ENCODE measurements at places on chromosomes 11 and 22.

GRCh38 chr22:46081831-46082210 lies 68.5 kb upstream of the PPARA start:
- no peak for DNase-seq

- no peak for DNase-seq
Measured at GRCh38 chr11:6516865-6517264, 19.8 kb downstream of the DNHD1 start.

- no peak for DNase-seq
Measured at GRCh38 chr11:45045683-45046471, 95.2 kb upstream of the TP53I11 start.

- DNase-seq, result peak; percentile 64
Measured at GRCh38 chr11:45771193-45771565, 33.8 kb upstream of the SLC35C1 start.

DNA sequence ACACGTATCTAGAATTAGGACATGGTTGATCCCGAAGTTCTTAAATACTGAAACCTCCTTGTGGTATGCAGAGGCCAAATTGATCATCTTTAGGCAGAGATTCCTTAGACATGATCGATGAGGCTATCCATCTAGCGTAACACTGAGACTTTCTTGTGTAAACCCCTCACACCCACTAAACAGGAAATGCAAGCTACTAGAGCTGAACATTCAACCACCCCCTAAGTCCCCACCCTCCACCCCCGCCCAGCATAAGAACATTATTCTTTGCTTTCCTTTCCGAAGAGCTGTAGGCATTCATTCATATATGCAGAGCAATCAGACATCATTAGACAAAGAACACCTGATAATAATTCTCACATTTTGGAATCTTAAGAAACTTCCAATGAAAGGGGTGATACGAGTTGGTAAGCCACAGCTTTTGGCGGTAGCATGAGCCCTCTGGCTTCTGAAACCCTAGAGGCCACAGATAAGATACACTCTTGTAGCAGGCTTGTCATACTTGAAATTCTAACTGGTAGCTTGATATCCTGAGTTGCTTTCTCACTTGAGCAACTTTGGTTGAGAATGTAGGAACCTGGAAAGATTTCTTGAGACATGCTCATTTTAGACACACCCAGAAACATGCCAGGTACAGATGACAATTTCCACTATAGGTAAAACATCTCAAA lies 42.2 kb downstream of the FLI1 start:
- no peak for DNase-seq

DNA sequence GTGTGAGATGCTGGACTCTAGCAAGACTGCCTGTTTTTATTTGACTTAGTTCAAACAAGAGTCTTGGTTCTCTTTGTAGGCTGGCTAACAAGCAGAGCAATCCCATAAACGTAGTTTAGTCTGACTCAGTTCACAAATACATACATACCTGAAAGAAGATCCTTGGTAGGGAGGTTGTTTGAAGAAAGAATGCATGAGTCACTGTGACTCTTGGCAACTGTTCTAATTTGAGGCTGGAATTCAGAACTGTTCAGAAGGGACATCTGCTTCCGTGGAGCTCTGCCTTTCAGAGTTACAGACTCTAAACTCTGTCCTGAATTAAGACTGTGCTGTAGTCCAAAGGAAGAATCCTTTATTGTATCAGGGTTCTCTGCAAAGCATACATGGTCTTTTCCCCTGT lies 32.2 kb downstream of the C2CD3 start:
- DNase-seq, result no peak

GRCh38 chr11:74338963-74339362 lies 27.5 kb upstream of the P4HA3 start:
- no peak for DNase-seq

DNA sequence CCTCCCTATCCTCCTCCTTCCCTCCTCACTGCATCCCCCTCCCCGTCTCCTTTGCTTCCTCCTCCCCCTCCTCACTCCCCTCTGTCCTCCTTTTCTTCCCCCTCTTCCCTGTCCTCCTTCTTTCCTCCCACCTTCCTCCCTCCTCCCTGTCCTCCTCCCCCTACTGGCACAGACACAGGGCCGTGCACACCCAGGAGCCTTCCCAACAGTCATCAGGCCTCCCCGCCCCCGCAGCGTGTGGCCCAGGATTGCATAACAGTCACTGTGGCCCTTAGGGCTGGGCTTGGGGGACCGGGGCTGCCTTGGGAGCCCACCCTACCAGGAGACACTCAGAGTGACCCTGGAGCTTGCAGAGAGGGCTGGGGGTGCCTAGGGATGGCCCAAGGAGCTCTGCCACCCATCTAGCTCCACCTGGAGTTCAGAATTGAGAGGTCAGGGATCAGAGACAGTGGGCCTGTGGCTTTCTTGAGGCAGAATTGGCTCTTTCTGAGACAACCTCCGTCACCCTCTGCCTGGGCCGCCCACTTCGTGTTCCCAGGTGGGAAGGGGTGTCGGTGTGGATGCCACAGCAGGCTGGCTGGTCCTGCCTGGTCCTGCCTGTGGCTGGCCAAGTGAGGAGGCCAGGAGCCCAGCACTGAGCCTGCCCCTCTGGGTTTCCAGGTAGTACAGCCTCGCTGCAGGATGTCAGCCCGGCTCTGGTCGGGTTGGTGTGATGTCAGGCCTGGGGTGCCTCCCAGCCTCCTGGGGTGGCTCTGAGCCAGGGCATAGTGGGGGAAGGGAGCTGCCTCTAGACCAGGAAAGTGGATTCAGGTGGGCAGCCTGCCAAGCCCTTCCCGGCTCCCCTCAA lies 1.6 kb downstream of the SPI1 start:
- no peak for DNase-seq

GRCh38 chr11:69356703-69357457 lies 62.9 kb downstream of the MYEOV start:
- DNase-seq, result no peak

- DNase-seq, result no peak
Measured at GRCh38 chr22:49747716-49748115, 80.0 kb downstream of the BRD1 start.

DNA sequence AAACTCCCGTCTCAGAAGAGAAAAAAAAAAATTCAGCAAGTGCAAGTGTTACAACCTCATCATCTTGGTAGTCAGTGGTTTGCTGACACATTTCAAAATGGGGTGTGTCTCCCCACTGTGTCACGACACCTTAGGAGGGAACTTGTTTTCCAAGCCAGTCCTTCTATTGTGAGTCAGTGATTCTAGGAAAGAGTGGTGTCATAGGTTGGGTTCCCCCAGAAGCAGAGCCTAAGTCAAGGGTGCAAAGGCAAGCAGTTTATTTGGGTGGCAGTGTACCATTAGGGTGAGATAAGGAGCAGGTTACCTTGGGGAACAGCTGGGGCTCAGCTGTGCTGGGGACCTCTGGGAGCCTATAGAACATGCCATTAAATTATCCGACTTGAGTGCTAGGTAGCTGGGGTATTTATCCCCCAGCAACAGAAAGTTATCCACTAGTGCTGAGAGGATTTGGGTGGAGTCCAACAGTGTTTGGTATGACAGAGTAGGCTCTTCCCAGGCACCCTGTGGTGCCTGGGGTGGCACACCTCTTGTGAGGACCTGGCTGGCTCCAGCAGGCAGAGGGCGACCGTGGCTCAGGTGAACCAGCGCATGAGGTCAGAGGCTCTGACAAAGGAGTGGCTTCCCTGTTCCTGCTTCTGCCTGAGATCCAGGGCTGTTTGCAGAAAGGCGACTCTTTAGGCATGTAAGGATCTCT lies 41.7 kb downstream of the KIAA1671 start:
- DNase-seq, result peak; percentile 4

GRCh38 chr11:58506935-58507334 lies 970 bp downstream of the OR5B21 start:
- no peak for DNase-seq

- no peak for DNase-seq
Measured at GRCh38 chr22:26476705-26477340, 6.8 kb downstream of the HPS4 start.

DNA sequence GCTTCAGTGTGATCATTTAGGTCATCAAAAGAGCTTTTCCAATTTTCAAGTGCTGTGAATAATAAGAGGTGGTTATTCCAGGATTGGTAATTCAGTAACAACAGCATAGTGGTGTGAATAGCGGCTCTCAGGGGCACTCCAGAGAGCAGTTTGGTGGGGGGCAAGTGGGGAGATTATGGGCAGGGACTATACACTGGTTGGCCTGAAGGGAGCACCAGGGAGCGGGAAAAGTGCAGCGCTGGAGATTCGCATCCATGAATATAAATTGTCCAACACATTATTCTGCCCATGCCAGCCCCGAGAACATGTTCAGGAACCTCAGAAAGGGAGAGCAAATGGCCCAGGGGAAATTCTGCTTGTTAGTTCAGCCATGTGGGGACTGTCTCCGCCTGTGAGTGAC lies 37.9 kb downstream of the OR6Q1 start:
- no peak for DNase-seq

- no peak for DNase-seq
Measured at GRCh38 chr22:47124961-47125360, 362.5 kb downstream of the TBC1D22A start.

DNA sequence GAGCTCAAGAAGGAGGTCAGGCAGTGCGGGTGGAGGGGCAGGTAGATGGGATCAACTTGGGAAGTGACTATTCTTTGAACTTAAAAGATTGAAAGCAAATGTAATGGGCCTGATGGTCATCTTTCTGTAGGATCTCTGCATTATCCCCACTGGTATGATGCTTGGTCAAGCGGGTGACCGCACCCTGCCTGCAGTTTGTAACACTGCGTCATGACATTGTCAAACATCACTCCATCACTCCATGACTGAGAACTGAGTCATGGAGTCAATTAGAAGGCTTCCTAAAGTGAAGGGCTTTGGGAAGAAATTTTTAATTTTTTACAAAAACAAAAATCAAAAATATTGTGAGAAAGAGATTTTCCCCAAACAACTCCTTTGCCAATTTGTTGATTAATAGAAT lies 62.4 kb upstream of the BMAL1 start:
- no peak for DNase-seq

DNA sequence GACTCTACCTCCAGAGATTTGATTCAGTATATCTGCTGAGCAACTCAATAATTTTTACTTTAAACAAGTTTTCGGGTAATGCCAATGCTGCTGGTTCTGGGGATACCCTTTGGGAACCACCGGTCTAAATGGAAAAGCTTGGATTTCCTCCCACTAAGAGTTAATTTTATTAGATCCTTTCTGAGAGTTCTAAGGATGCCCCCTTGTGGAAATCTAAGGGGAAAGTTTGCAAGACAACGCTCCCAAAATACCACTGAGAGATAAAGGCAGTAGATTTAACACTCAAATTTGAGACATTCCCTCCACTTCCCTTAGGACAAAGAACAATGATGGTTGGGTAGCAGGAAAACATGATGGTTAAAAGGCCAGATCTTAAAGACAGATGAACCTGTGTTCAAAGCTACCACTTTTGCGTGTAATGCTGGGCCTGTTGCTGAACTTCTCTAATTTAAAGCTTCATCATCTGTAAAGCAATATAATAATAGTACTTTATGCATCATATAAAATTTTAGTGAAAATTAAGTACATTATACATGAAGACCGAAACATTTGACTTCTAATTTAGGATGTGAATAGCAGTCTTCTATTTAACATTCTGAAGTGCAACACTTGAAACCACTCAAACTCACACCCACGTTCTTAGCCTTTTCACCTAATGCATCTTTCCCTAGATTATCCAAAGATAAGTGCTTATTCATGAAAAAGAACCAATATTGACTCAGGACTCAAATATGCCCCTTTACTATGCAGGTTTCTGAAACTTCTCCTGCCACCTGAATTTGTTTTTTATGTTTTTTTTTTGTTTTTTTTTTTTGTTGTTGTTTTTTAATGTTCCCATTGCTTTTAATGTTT lies 110.1 kb upstream of the LUZP2 start:
- DNase-seq, result peak; percentile 31

DNA sequence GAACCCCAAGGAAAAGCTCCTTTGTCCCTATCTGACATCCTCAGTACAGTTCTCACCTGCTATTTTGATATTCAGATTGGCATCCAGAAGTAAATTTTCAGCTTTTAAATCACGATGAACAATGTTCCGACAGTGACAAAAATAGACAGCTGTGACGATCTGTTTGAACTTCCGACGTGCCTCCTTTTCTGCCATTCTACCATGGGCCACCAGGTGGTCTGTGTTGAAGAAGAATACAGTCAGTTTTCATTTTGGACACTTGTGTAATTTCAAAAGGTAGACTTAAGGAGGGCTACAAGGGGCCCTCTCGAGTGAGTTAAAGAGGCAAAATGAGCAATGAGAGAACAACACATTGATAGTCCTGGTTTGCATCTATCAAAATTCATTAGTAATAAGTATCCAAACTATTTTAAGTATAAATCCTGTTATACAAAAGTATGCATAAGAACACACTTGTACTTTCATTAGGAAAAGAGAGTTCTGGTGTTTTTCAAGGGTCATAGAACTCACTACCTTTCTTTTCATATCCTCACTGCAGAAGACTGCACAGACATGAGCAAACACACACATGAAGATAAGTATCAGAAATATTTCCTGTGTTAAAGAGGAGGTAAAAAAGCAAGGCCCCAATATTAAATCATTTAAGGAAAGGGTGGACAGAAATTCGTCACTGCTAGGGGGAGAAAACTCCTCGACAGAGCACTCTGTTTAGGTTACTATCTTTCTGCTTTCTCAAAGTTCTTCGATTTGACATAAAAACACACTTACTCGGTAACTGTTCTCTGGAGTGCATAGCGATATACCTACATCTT lies 89.9 kb upstream of the APOA1 start:
- DNase-seq, result no peak

- no peak for DNase-seq
Measured at GRCh38 chr11:86459682-86460460, 85.2 kb downstream of the CCDC81 start.

DNA sequence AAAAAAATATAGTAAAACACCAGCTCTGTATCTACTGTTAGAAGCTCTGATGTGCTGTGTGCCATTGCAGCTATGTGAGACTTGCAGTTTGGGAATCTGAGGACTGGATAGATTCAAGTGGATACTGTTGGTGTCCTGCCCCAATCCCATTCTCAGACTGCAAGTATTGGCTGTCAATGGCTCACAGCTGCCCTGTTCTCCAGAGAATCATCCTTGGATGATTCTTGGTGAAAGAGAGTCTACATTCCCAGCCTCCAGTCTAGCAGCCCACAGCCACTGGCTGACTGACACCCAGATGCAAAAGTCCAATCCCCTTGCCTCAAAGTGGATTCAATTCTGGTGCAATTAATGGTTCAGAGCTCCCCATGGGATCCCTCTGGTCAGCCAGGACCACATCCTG lies 206.1 kb upstream of the MTNR1B start:
- DNase-seq, result no peak

GRCh38 chr11:71490731-71491390 lies 36.2 kb upstream of the KRTAP5-7 start:
- DNase-seq, result no peak

DNA sequence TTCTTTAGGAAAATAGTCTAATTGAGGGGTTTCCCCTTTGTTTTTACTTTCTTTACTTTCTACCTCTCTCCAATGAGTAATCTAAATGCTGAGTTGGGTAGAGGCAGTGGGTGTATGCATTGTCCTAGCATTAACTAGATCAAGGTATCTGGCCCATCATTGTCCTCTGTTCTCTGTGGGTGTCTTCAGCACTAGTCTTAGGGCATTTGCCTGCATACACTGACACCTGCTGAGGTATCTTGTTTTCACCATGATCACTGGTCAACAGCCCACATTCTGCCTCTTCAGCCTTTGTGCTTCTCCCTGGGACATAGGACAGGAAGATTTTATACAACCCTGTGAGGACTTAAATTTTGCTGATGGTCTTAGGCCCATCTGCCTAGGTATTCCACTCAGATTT lies 371.1 kb downstream of the RAB38 start:
- DNase-seq, result no peak

- no peak for DNase-seq
Measured at GRCh38 chr11:30281476-30282288, 41.2 kb upstream of the ARL14EP start.

- no peak for DNase-seq
Measured at GRCh38 chr11:110486156-110486555, 56.4 kb downstream of the FDX1 start.

All from NCI-H526 treated with DMSO at 0.1 percent for 48 hours (cell line).